Central memory CD8-positive, alpha-beta T cell (primary cell): ENCODE measurements at places on chromosomes 4 and X.

DNA sequence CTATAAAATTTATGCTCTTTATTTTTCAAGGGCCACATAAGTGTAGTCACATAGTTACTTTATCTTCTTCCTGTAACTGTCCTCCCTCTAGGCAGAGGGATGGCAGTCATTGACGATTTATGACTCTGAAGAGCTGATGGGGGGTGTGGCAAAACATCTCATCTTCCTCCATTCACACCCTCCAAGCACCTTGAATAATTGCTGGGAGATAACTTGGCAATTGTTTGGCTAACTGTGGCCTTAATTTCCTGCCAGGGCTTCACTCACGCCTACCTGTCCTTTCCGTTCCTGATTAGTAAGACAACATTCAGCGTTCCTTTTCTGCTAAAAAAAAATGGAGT, 329.2 kb downstream of the ARHGAP10 start:
- peak overlapping the region; percentile 84 for H3K27ac ChIP-seq
- DNase-seq: no peak
- H3K27me3 ChIP-seq: no peaks in the 10 kb centered on the region
- H3K4me3 ChIP-seq: peak overlapping the region; percentile 70
- H3K36me3 ChIP-seq: peaks cover 7% of the 10 kb centered on the region
- H3K4me1 ChIP-seq: peaks cover 55% of the 10 kb centered on the region

DNA sequence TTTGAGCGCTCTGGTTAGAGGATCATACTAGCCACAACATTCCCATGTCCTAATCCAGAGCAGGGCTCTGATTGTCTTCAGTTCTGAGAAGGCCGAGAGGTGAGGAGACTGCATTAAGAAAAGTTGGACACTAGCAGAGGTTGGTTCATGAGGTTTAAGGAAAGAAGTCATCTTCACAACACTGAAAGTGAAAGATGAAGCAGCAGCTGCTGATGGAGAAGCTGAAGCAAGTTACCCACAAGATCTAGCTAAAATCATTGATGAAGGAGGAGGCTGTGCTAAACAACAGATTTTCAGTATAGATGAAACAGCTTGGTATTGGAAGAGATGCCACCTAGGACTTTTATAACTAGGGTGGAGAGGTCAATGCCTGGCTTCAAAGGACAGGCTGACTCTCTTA, 36.8 kb downstream of the RAP1GDS1 start:
- H3K4me1 ChIP-seq: peaks cover 38% of the 10 kb centered on the region
- H3K36me3 ChIP-seq: peaks cover 17% of the 10 kb centered on the region
- no peak for DNase-seq
- H3K27me3 ChIP-seq: no peaks in the 10 kb centered on the region
- no peak overlapping the region for H3K4me3 ChIP-seq
- peak overlapping the region; percentile 43 for H3K27ac ChIP-seq

GRCh38 chr4:168118116-168118655, 25.8 kb downstream of the ANXA10 start:
- H3K36me3 ChIP-seq: no peaks in the 10 kb centered on the region
- H3K4me3 ChIP-seq: no peak overlapping the region
- H3K27ac ChIP-seq: no peak overlapping the region
- no peaks in the 10 kb centered on the region for H3K4me1 ChIP-seq
- no peak for DNase-seq
- H3K27me3 ChIP-seq: peaks cover 6% of the 10 kb centered on the region

GRCh38 chr4:15930314-15930713, 8.2 kb downstream of the FGFBP1 start:
- H3K27ac ChIP-seq: no peak overlapping the region
- no peak overlapping the region for H3K4me3 ChIP-seq
- no peaks in the 10 kb centered on the region for H3K36me3 ChIP-seq
- DNase-seq: no peak
- H3K27me3 ChIP-seq: peaks cover 56% of the 10 kb centered on the region
- no peaks in the 10 kb centered on the region for H3K4me1 ChIP-seq

DNA sequence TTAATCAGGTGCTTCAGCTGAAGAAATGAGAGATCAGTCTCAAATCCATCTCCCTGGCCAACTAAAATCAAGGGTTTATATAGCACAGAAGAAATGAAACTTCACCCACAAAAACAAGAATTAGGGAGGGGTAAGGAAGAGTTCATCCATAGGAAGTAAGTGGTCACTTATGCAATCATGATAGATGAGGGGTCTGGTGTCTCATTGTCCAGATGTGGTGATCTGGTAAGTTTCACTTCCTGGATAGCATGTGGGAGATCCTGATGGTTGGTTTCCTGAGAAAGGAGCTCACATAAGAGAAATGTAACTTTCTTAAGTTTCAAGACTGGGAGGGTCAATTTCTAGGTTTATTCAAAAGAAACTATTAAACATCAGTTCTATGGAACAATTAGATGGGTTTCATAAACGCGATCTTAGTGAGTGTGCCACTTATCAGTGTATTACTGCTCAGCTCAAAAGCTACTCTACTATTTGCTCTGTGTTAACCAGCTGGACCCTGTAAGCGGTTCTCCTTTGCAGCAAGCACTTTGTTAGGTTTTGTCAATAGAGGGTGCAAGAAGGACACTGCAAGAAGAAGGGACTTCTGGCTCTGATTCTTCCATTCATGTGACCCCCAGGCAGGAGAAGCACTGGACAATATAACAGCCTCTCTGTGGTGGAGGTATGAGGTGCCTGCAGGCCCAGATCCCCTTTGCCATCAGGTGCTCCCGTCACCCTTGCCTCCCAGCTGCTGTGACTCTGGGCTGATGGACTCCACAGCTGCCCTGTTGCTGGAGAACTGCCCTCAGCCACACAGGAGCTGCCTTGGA, 35.4 kb upstream of the HPSE start:
- H3K27me3 ChIP-seq: peaks cover 6% of the 10 kb centered on the region
- H3K4me3 ChIP-seq: no peak overlapping the region
- peaks cover 1% of the 10 kb centered on the region for H3K36me3 ChIP-seq
- H3K27ac ChIP-seq: no peak overlapping the region
- no peak for DNase-seq

GRCh38 chr4:87465739-87466366, 43.5 kb downstream of the NUDT9 start:
- no peak overlapping the region for H3K4me3 ChIP-seq
- H3K27me3 ChIP-seq: no peaks in the 10 kb centered on the region
- no peak for DNase-seq
- no peak overlapping the region for H3K27ac ChIP-seq
- no peaks in the 10 kb centered on the region for H3K4me1 ChIP-seq

GRCh38 chr4:16120720-16121119, 36.9 kb upstream of the PROM1 start:
- no peak for DNase-seq
- H3K27ac ChIP-seq: no peak overlapping the region
- peaks cover 42% of the 10 kb centered on the region for H3K27me3 ChIP-seq
- H3K4me1 ChIP-seq: no peaks in the 10 kb centered on the region
- no peaks in the 10 kb centered on the region for H3K36me3 ChIP-seq

DNA sequence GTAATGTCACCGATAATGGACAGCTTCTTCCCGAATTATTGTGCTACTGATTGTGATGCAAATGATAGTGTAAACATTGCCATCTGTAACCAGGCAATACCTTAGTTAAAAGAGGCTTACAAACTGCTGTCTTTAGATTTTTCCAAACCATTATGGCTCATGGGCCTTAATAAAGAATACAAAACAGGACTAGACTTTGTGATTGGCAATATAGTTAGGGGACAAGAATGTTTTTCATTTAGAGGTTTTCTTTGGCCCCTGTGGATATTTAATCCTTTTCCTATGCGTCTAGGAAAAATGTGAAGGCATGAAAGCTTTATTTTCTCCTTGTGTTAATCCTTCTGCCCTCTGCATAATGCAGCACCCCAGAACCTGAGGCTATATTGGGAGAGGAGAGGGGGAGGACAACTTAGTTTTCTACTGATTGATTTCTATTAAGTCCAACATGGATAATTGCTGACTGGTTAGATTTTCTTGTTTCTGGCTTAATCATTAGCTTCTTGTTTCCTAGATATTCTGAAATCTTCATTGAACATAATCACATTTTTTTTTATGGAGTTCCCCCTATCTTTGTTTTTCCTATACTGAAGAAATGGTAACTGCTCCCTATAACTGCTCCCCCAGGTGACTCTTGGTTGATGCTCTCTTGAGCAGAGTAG, 1.9 kb downstream of the PRPS1 start:
- H3K27me3 ChIP-seq: no peaks in the 10 kb centered on the region
- no peak overlapping the region for H3K27ac ChIP-seq
- H3K36me3 ChIP-seq: peaks cover 8% of the 10 kb centered on the region
- DNase-seq: no peak

DNA sequence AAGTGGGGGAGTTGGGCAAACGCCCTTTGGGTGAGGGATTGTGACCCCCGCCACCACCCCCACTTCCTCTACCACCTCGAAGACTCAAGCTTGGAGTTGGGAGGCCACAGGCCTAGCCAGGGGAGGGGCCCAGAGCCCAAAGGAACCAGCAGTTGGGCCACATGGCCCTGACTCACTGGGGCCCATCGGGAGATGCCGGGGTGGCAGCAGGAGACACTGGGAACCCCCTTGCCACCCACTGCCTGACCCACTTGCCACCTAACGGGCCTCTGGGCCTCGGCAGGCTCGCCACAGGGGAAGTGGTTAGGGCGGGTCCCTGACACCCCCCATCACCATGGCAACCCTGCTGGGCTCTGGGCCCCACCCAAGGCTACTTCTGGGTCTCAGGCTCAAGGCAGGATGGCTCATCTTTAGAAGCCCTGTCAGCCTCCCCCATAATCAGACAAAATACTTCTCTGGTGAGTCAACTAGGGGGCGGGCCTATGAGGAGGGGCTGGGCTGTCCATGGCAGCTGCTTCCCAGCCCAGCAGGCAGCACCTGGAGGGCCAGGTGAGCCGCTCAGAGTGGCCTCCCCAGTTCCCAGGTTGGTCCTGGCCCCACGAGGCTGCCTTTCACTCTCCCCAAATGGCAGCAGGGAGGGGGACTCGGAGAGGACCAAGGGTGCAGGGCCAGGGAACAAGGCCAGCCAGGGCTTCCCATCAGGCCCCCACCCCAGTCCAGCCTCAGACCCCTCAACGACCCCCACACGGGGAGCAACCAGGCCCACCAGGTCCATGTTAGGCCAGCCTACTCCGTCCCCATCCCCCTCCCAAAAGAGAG, 5.6 kb downstream of the FLNA start:
- DNase-seq: peak; percentile 93
- H3K27ac ChIP-seq: peak overlapping the region; percentile 98
- peaks cover 67% of the 10 kb centered on the region for H3K36me3 ChIP-seq
- H3K4me3 ChIP-seq: peak overlapping the region; percentile 88
- H3K27me3 ChIP-seq: no peaks in the 10 kb centered on the region
- peaks cover 13% of the 10 kb centered on the region for H3K4me1 ChIP-seq

DNA sequence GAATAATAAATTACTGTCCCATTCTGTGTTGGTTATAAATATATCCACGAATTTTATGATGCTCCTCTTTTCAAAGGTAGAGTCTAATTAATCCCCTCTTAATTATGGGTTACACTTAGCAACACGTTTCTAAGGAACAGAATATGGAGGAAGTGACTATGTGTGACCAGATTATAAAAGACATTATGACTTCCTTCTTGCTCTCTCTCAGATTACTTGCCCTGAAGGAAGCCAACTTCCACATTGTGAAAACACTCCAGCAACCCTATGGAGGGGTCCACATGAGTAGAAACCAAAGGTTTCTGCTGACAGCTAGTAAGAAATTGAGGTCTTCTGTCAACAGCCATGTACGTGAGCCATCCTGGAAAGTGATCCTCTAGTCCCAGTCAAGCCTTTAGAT, 59.3 kb downstream of the WDFY3 start:
- no peaks in the 10 kb centered on the region for H3K4me1 ChIP-seq
- H3K4me3 ChIP-seq: no peak overlapping the region
- no peaks in the 10 kb centered on the region for H3K27me3 ChIP-seq
- H3K36me3 ChIP-seq: no peaks in the 10 kb centered on the region
- no peak for DNase-seq

DNA sequence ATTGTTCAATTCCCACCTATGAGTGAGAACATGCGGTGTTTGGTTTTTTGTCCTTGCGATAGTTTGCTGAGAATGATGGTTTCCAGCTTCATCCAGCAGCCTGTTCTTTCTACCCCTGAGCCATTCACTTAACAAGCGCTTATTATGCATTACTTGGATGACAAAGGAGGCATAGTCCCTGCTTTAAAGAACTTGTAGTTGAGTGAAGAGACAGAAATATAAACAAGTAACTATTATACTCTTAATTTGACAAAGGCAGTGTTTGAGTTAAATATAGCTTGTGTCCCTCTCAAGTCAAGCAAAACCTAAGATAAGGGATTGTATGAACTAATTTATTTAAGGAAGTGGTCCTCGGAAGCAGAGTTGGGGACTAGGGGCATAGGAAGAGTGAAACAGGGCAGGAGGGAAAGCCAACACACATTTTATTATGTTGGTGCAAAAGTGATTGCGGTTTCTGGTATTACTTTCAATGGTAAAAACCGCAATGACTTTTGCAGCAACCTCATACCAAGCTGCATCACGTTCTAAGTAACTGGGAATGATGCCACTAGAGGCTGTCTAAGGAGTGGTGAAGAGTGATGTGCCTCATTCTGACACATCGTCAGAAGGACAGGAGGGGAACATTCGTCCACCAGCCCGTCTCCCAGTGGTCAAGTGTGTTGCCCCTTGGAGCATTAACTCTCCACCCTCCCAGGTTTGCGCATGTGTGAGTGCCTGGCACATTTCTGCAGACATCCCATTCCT, 41.8 kb downstream of the QDPR start:
- H3K4me3 ChIP-seq: no peak overlapping the region
- H3K27ac ChIP-seq: peak overlapping the region; percentile 38
- no peak for DNase-seq
- H3K36me3 ChIP-seq: no peaks in the 10 kb centered on the region
- no peaks in the 10 kb centered on the region for H3K27me3 ChIP-seq

DNA sequence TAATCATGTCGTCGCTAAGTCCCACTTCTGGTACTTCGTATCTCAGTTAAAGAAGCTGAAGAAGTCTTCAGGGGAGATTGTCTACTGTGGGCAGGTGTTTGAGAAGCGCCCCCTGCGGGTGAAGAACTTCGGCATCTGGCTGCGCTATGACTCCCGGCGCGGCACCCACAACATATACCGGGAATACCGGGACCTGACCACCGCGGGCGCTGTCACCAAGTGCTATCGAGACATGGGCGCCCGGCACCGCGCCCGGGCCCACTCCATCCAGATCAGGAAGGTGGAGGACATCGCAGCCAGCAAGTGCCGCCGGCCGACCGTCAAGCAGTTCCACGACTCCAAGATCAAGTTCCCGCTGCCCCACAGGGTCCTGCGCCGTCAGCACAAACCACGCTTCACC, 11.3 kb downstream of the PNCK start:
- no peak overlapping the region for H3K27ac ChIP-seq
- peaks cover 21% of the 10 kb centered on the region for H3K27me3 ChIP-seq
- H3K4me3 ChIP-seq: no peak overlapping the region
- DNase-seq: no peak
- peaks cover 2% of the 10 kb centered on the region for H3K36me3 ChIP-seq

DNA sequence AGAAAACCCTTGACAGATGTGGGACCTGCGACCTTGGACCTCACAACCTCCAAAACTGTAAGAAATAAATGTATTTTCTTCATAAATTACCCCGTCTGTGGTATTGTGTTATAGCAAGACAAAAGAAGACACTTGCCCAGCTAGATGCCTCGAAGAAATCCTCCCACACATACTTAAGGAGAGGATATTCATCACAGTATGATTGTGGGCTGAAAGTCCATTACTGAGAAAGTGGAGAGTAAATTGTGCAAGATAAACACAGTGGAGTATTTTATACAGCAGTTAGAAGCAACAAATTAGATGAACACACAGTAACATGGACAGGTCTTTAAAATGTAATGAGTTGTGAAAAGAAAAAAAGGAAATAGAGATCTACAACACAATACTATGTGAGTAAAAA, 25.8 kb upstream of the PLA2G12A start:
- no peaks in the 10 kb centered on the region for H3K27me3 ChIP-seq
- H3K4me1 ChIP-seq: no peaks in the 10 kb centered on the region
- DNase-seq: no peak
- no peak overlapping the region for H3K27ac ChIP-seq
- no peak overlapping the region for H3K4me3 ChIP-seq
